ENCODE measurements at places on chromosomes 3 and 15. TPM values are rescaled to one million over a fixed set of nuclear protein-coding genes. Genes with fewer than 3 reads are reported as not detected.

GRCh38 chr15:39549912-39550311, 31.0 kb upstream of the THBS1 start:
- DNase-seq = no peak

Gene PPARG
- 2.8 TPM for total RNA-seq

DNA sequence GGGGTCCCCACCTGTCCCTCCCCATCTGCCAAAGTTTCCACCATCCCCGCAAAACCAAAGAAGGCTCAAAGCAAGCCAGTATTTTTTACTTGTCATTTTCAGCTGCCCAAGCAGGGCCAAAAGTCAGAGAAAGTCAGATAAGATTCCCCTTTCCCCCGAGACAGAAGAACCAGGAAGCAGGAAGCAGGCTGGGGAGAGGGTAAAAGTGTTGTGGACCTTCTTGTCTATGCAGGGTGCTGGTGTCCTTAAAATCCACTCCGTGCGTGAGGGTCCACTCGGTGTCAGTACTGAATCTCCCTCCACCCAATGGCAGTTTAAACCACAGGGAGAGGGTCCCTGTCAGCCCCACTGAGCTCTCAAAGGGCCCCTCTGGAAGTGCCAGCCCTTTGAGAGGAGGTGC, 20.2 kb upstream of the RPL32 start:
- no peak for DNase-seq

Gene BOC
- not detected for total RNA-seq

Gene CFAP44
- total RNA-seq = 3.4 TPM

- no peak for DNase-seq
These were observed 44.6 kb downstream of the SEMA3G start for GRCh38 chr3:52400275-52400793.

DNA sequence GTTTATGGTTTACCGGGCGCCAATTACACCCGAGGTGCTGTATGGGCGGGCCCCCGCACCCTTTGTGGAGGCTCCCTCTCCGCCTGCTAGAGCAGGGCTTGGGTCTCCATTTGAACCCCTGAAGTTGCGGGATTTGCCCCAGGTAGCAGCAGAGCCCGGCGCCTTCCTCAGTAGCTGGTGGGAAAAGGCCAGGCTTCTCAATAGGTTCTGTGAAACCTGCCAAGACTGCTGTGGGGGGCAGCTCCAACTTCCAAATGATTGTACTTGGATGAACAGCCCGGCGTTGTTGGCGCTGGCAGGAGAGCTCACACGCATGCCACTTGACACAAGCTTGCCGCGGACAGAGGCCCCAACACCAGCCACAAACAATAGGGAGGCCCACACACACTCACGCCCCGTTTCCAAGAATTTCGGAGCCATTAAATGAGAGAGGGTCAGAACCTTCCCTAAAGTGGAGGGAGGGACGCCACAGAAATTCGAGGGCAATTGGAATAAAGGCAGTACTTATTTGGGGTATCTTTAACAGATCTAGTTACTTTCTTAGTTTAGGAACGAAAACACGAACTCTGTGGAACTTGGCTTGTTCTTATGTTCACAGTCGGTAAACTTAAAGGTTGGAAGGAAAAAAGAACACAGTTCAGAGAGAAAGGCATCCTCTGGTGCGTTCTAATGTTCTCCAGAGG, 1.4 kb downstream of the EPHB3 start:
- no peak for DNase-seq

Gene SYNM
- 1.5 TPM for total RNA-seq

DNA sequence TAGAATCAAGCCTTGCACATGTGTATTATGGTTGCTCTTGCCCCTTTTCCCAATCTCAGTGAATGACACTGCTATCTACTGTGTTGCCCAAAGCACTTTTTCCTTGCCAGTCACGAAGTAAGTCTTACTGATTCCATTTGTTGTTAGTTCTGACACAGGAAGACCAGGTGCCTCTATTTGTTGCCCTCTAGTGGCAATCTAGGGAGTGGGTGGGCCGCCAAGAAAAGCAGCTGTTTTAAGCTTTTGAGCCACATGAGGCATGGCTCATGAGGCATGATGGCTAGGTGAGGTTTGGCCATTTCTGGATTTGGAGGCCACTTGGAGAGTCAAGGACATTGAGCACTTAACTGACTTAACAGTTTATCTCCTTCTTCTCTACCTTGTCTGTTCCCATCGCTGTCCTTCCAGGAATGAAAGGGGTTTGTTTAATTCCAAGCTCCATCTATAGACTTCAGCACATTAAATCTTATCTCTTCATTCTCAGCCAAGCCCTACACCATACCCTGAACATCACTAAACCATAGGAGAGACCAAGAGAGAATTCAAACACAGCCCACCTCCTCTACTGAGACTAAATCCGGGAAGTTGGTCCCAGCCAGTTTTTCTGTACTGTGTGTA, 103.1 kb downstream of the HCN4 start:
- peak; percentile 74 for DNase-seq

GRCh38 chr3:99012051-99012450, 110.6 kb upstream of the DCBLD2 start:
- DNase-seq = no peak

GRCh38 chr3:72303926-72304325, 519.0 kb upstream of the PROK2 start:
- DNase-seq = no peak

DNA sequence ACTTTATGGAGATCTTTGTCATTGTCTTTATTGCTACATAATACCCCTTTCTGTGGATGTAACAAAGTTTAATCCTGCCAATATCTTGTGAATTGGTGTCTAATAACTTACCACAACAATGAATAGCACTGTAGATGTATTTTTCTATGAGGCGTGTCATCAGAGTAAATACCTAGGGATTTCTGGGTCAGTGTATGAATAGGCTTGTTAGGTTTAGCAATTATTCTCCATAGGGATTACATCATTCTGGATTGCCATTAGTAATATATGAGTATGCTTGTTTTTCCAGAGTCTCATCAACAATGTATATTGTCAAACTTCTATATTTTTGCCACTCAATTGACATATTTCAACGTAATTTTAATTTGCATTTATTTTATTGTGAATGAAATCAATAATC, 67.9 kb downstream of the UNC13C start:
- DNase-seq = no peak

Gene ST3GAL6
- total RNA-seq = 0.12 TPM

GRCh38 chr15:74752531-74752930, 3.9 kb downstream of the CYP1A2 start:
- no peak for DNase-seq

Gene CNTN6
- total RNA-seq = not detected

DNA sequence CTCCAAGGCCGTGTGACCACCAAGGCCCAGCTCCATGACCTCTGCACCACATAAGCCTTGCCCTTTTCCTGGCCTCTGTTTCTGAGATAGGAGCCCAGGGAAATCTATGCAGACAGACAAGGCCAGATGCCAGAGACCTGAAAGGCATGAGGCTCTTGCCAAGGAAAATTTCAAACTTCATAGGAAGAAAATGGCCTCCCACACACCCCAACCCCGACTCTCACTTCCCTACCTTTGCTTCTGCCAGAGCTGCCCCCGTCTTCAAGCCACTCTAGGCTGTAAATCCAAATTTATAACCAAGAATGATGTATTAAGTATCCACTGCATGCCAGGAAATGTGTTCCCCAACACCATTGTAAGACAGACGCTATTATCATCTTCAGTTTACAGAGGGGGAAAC, 65.5 kb upstream of the HRH1 start:
- no peak for DNase-seq

GRCh38 chr3:79005084-79005483, 762.7 kb downstream of the ROBO1 start:
- no peak for DNase-seq

Gene INKA1
- 0.73 TPM for total RNA-seq

Gene FBXO40
- total RNA-seq = not detected

DNA sequence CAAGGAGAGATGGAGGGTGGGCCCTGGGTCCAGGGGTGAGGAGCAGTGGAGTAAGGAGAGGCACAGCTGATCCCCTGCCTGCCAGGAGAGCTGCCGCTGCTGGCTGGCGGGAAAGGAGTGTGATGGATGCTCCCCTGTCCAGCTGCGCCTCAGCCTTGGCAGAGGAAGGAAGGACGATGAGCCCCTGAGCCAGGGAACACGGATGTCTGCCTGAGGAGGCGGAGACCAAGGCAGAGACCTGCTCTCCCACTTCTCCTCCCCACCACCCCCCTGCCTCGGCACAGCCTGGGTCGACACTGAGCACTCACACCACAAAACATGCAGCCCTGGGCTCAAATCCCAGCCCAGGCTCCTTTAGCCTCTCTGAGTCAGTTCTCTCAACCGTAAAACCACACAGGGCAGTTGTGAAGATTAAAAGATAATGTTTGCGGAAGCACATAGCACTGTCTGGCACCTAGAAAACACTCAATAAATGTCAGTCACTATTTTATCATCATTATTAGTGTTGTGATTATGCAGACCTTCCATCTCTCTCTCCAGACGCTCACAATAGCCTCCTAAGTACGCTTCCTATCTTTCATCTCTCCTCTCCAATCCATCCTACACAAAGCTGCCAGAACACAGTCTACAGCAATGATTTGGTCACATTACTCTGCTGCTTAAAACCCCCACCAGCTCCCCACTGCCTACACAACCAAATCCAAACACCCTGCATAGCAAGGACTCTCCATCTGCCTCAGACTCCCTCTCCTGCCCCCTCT, 52.2 kb downstream of the SEMA5B start:
- peak; percentile 77 for DNase-seq

Gene PLA2G4F
- not detected for total RNA-seq

DNA sequence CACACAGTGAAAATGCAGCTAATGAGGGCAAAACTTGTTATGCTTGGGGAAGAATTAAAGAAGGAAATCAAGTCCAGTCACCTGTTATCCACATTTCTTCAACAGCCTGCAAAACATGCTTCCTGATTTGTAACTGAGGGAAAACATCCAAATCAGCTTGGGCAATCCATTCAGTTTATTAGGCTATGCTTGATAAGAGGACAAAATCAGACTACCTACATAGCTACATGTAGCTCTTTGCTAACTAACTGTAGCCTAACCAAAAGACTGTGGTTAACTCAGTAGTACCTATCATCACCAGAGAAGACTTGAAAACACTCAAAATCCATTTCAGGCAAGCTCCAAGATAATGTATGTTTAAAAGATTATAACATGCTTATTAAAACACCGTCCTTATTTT, 436.4 kb downstream of the SHQ1 start:
- DNase-seq = no peak

- DNase-seq = no peak
These were observed 424.3 kb upstream of the TPRG1 start for GRCh38 chr3:188747489-188747888.

Gene MAGEF1
- total RNA-seq = 5.9 TPM

- DNase-seq = no peak
These were observed 170.4 kb upstream of the LPP start for GRCh38 chr3:187983484-187984124.

- no peak for DNase-seq
These were observed 22.8 kb upstream of the FLNB start for GRCh38 chr3:57985176-57985983.

Gene ASB14
- not detected for total RNA-seq
